ENCODE measurements at places on chromosomes 12 and 14. TPM values are rescaled to one million over a fixed set of nuclear protein-coding genes. Genes with fewer than 3 reads are reported as not detected.

DNA sequence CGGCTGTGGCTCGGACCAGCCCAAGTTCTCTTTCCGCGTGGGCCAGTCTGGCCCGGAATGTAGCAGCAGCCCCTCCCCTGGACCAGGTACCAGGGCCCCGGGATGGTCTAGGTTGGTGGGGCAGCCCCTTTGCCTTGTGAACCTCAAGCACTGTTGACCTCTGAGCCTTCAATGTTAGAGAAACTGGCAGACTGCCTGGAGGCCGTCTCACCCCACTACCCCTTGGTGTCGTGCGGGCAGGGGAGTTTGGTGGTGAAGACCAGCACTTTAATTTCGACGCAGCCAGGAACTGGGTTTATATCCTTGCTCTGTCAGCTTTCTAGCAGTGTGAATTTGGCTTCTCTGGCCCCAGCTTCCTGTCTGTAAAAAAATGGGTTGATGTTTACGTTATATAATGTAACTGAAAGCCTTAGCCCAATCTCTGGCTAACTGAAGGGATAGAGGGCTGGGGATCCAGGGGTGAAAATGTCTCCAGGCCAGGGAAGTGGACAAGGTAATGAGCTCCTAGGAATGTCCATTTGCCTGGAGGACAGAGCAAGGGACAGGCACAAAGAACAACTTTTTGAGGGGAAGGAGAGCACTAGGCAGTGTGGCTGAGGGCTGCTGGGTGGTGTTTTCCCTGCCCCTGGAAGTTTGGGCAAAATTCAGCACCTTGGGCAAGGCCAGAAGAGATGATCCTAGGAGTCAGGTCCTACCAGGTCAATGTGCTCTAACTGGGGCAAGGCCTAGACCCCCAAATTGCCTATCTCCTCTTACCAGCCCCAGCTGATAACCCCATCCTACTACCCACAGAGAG lies 11.4 kb downstream of the MCRS1 start:
- no peak for DNase-seq

DNA sequence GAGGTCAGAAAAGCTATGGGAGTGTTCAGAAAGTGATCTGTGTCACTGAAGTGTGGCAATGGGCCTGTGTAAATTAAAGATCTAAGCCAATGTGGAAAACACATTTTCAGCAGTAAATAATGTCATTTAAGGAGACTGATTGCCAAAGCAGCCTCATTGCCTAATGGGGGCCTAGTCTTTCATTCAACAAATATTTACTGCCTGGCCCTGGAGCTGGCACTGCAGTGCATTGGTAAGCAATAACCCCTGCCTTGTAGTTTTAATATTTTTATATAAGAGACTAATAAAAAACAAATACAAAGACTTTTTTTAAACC lies 326.6 kb downstream of the BTG1 start:
- DNase-seq: no peak

DNA sequence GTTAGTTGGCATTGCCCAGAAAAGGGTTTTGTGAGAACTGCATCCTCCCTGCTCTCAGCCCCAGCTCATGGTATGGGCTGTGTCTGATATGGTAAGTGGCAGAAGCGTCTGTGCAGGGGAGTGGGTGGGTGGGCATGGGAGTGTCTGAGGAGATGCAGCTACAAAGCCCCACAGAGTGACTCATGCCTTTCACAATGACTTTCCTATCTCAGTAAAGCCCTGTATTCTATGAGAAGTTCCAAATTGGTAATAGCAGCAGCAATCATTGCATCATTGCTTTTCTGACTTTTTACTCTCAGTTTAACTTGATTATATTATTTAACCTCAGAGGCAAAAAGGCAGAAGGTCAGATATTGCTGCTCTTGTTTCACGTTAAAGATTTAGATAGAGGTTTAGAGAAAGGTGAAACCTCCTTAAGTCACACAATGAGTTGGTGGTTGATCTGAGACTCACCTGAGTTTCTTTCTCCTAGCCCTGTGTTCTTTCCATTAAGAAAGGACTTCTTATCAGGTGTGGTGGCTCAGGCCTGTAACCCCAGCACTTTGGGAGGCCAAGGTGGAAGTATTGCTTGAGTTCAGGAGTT lies 171.7 kb downstream of the SLC5A8 start:
- DNase-seq: no peak

GRCh38 chr12:118330421-118331018 lies 42.2 kb downstream of the TAOK3 start:
- no peak for DNase-seq

- no peak for DNase-seq
Observed at GRCh38 chr12:101207086-101207780, 2.8 kb downstream of the SLC5A8 start.

DNA sequence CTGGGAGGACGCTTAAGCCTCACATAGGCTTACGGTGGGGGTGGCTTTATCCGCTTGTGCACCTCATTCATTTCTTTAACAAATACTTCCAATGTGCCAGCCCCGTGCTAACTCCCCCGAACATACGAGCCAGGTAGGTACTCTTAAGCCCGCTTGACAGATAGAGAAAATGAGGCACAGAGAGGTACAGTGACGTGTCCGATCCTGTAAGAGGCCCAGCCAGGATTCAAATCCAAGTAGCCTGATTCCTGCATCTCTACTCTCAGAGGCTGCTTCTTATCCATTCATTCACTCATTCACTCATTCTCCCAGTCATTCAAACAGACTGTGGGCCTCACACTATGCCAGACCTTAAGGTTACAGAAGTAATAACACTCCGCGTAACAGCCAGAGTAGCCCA lies 477 bp downstream of the OAS3 start:
- DNase-seq: no peak

DNA sequence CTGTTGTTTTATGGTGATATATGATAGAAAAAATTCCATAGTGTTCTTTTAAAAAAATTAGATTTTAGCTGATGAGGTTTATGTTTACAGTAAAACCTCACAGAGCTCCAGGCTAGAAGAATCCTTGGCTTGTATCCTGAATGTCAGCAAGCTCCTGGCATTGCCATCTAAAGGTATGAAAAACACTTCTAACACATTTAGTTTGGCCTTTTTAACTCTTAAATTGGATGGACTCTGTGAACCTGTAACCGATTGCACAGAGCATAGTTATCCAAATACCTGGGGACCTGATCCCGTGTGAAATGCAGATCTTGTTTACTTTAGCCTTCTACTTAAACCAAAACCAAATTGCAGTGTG lies 241.1 kb upstream of the DCN start:
- DNase-seq: no peak

DNA sequence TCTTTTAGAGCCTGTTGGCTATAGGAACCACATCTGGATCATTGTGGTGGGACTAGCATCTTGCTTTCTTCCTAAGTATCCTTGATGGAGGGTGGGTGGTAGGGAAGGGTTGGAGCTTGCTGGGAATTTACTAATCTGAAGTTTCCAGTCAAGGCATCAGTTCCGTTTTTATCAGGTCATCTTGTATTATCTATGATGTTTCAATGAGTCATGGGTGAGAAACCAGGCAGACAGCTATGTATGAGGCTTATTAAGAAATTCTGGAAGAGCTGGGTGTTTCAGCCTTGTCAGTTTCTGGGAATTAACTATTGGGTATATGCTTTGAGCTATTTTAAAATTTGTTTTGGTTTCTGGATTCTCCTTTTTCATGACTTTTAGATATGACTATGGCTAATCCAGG lies 11.3 kb downstream of the TSFM start:
- DNase-seq: no peak

Gene OR6C2
- not detected for polyA plus RNA-seq

Gene GARIN6
- polyA plus RNA-seq: not detected

Gene PLXNC1
- polyA plus RNA-seq: 6.4 TPM

All from renal cortex interstitium (tissue), 15 donors.